Stimulated activated CD4-positive, alpha-beta T cell treated with anti-CD3 and anti-CD28 coated beads, Interleukin-12 subunit alpha, Interleukin-12 subunit beta, amount 100 ng/mL, for 4 hours (primary cell): ENCODE measurements at places on chromosomes 4 and X.

DNA sequence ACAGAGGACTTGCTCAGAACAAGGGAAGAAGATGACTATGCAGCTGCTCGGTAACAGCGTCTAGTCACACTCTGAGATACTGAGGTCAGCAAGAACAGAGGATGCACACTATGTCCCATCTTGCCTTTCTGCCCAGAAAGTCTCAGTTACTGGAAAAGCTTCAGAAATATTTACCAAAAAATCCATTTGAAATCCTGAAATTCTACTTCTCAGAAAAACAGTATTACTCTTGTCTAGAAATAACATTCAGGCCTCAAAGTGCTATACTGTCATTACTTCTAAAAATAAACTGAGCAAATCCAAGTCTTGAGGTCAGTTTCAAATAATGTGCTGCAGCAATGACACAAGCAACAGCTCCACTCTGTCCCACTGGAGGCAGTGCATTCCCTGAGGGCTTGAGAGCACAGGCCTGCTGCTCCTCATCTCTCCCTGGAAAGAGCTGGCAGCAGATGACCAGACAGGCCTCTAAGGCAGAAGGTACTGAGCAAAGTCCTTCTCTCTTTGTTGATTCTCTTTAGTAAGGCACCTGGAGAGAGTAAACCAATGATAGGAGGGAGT, 76.9 kb downstream of the CAMK2D start:
- no peak for DNase-seq

DNA sequence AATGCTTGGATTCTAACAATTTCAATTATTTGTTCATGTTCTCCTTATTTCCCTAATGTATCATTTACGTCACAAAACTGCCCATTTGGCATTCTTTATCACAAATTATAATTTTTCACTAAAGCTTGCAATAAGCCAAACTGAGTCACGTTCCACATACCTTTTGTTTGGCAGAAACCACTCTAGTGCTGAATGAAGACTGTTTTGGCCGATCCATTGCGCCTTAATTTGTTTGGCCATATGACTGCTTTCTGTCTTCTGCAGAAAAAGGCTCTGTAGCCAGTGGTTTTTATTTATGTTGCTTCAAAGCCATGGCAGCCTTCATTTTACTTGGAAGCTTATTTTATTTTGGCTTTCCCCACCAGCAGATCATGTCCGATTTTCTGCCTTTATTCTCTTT, 184.4 kb upstream of the HAND2 start:
- DNase-seq: no peak

GRCh38 chrX:48468693-48469691, 1.1 kb downstream of the SLC38A5 start:
- peak; percentile 53 for DNase-seq

- DNase-seq: no peak
These were observed 201.4 kb downstream of the ARHGAP10 start for GRCh38 chr4:147933316-147933715.

DNA sequence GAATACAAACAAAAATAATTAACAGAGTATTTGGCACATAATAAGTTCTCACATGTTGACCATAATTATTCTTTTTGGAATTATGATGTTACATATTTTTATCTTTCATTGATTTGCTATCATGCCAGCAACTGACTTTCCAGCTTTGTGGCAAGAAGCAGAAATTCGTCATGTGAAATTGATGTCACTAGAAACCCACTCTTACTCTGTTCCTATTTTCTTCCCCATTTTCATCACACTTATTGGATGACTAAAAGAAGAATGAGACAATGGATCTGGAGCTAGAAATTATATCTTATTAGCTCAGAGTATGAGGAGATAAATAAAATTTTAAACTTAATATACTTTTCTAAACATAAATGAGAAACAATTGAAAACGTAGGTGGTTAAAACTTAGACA, 31.9 kb downstream of the EGF start:
- no peak for DNase-seq

- DNase-seq: no peak
These were observed 75.2 kb downstream of the ARHGEF38 start for GRCh38 chr4:105627620-105628019.

GRCh38 chr4:47876784-47877546, 37.4 kb downstream of the NFXL1 start:
- DNase-seq: no peak

DNA sequence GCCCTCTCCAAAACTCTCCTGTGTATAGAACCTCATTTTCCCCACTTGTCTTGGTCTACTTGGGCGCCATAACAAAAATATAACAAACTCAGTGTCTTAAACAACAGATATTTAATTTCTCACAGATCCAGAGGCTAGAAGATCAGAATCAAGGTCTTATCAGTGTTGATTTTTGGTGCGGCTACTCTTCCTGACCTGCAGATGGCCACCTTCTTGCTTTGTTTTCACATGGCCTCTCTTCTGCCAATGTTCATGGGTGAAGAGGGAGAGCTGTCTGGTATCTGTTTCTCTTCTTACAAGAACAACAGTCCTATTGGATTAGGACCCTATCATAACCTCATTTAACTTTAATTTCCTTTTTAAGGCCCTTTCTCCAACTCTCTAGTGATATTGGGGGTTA, 177.3 kb downstream of the PABPC4L start:
- no peak for DNase-seq

- no peak for DNase-seq
These were observed 96.3 kb downstream of the SMIM20 start for GRCh38 chr4:26010304-26010703.

DNA sequence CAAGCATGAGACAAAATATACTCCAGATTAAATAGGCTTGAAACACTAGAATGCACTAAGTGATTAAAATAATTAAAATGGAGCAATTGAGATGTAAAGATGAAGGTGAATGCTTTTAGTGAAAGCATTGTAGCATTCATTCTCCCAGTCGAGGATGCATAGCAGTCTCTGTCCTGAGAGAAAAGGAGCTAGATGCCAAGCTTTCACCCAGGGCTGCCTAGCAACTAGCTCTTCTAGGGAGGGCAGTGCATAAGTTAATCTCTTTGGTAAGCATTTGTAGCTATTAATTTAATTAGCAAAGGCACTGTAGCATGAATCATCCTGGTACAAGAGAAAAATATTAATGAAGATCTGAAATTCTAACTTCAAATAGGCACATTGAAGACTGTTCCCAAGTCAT, 1014.8 kb downstream of the C4orf33 start:
- no peak for DNase-seq

DNA sequence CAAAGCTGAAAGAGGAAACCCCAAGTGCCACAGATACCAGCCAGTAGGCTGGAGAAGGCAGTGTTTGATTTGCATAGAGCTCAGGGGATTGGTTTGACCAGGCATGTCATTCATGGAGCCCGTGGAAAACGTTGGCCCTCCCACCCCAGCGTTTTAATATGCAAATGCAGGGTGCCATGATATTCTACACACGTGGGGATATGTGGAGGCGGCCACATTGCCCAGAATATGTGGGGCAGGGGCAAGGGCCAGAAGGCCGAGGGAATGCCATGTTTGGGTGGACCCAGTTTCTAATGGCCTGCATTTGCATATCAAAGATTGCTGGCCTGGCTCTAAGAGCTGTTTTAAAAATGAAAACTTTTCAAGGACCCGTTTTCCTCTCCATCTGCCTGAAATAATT, 71.1 kb downstream of the MAP9 start:
- no peak for DNase-seq

DNA sequence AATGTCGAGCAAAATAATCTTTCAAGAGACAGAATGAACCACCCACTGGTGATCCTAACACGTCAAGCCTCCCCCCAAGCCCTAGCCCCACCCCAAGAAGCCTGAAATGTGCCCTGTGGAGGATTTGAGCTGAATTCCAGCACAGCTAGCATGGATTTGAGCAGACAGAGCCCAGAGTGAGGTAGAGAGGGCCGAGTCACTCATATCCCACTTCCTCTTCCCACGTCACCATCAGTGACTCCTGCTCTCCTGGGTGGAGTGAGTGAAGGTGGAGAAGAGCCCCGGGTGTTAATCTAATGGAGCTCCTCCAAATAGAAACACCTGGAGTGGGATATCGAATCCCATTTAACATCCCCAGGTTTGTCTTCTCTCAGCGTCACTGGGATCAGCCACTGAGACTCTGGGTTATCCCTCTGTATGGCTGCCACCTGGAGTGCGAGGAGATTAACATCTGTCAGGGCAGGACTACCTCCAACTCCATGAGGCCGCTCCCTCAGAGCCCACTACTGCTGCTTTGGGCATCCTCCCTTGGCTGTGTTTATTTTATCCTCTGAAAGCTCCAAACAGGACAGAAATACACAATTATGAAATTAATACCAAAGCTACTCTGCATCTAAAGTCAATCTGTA, 136.6 kb downstream of the NWD2 start:
- no peak for DNase-seq

DNA sequence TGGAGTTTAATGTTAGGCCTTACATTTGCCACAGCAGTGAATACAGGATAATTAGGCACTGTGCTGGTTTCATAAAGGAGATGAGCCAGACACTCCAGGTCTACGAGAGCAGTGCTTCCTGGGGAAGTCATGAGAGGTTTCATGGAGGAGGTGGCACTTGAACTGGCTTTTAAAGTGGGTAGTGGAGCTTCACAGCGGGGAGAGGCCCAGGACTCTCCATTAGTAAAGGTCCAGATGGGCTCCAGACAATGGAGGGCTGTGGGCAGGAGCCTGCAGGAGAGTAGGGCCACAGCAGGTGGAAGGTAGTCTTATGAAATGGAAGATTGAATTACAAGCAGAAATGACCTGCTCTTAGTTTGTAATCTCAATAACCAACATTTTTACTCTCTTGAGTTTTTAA, 29.0 kb downstream of the CLDN22 start:
- no peak for DNase-seq

- no peak for DNase-seq
These were observed 9.7 kb upstream of the IQCM start for GRCh38 chr4:149825336-149825735.

DNA sequence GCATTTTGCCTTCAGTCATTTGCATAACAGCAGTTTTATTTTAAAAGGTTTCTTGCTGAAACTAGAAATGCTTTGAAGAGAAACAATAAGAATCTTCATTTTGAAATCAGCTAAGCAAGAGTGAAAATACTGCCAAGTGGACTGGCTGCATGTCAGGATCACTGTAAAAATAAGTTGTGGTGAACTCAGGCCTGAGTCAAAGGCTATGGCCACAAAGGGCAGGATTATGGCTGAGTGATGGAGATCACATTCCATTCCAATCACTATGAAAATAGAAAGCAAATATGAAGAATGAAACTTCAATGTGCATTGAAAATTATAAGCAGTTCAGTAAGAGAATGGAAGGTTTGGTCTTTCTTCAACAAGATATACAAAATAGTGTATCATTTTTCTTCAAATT, 224.5 kb downstream of the PCDH18 start:
- DNase-seq: no peak

DNA sequence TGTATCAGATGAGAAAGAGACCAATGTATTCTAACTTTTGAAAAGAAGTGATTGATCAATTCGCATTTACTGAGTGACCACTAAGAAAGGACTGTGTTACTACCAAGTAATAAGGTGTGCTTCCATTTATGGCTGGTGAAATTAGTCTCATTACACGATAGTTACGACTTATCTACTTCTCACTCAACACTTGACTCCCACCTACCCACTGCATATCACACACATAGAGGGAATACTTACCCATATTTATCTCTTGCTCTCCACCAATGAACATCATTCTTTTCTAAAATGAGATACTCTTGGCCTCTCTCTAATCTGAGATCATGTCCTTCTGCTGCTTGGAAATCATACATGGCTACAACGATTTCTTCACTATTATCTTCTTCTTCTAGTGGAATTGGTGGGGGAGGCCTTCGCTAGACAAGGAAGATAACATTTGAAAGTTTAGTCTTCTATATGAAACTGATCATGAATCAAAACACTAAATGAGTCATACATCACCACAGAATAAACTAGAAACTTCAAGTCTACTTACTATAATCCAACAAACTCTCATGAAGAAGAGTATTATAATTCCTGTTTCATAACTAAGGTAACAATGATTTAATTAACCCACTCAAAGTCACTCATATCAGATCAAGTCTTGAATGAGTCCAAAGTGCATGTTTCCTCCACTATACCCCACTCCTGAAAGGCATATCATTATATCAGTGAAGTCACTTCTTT, 33.7 kb upstream of the TXK start:
- DNase-seq: no peak

- no peak for DNase-seq
These were observed 293.4 kb upstream of the TENM3 start for GRCh38 chr4:181949704-181950312.

- DNase-seq: no peak
These were observed 973.3 kb upstream of the FTHL17 start for GRCh38 chrX:32045149-32045548.

GRCh38 chr4:87698394-87698793, 48.3 kb downstream of the DMP1 start:
- DNase-seq: no peak

GRCh38 chr4:138307319-138307718, 65.2 kb upstream of the SLC7A11 start:
- no peak for DNase-seq

DNA sequence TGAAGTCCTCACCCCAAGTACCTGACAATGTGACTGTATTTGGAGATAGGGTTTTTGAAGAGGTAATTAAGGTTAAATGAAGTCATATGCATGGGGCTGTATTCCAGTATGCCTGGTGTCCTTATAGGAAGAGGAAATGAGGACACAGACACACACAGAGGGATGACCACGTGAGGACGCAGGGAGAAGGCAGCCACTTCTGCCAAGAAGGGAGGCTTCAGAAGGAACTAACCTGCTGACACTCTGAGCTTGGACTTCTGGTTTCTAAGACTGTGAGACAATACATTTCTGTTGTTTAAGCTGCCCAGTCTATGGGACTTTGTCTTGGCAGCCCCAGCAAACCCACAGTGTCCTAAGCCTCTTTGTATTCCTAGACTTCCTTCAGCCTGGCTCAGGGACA, 3.0 kb upstream of the SLC2A9 start:
- no peak for DNase-seq

DNA sequence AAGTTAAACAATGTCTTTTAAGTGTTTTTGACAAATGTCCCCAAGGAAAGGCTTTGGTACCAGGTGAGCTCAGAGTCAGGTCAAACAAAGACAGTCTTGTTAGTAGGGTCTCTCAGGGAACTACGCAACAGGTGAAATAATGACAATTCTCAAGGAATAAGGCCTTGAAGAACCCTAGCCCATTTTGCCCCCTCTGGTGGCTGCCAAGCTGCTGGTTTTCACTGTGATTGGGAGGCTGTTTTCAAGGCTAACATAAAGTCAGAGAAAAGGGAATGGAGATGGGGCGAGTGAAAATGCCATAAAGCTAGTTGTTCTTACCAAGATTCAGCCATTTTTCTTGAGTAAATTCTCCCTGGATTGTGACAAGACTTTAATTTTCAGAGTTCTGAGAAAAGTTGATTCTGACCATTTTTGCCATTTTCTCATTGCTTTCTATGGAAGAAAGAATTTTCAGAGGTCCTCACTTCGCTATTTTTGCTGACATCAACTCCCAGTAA, 58.7 kb downstream of the RWDD4 start:
- DNase-seq: no peak
